D721Med (cell line): ENCODE measurements at places on chromosomes 11 and 22.

- peak; percentile 44 for DNase-seq
Measured at GRCh38 chr11:79100093-79100910, 340.5 kb downstream of the TENM4 start.

DNA sequence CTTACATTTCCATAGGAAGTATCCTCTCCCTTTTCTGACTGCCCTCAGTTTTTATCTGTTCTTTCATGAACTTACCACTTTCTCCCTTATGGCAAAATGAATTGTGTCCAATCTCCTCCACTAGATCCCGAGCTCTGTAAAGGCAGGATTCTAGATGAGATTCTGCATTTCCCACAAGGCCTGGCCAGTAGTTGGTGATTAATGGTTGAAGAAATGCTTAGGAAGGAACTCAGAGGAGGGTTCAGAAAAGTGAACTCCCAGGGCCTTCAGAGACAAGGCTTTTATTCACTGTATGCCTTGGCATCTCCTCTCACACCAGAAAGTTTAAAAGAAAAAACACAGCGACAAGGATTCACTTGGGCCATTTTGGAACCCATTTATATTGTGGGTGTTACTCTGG is 66.2 kb downstream of the CCDC81 start:
- no peak for DNase-seq

GRCh38 chr11:40139536-40139935 is 1319.9 kb downstream of the LRRC4C start:
- no peak for DNase-seq

- DNase-seq, result no peak
Measured at GRCh38 chr11:62001450-62002191, 34.2 kb upstream of the FTH1 start.

DNA sequence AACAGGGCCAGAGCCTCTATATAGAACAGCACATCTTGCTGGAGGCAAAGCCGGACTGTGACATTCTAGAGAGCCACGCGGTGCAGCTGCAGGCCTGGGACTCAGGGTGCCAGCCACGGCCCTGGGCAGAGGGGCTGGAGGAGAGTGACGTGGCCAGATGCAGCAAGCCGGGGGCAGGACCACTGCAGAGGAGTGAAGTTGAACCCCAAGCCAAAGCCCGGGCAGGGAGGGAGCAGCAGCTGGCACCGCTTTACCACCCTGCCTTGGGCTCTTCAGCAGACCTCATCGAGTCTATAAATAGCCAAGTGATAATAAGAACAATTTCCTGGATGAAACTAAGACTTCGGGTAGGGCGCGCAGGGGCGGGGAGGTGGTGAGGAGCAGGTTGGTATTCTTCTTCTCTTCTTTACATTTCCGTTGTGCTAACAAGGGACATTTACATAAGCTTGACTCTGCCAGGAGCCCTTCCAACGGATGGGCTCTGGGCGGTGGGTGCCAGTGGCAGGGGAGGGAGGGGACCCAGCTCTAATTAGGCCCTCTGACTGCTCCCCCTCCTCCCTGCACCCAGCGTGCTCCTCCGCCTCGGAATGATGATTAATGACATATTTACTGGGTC is 110.2 kb downstream of the ST3GAL4 start:
- DNase-seq, result no peak

- no peak for DNase-seq
Measured at GRCh38 chr22:44667829-44668189, 34.2 kb upstream of the PRR5 start.

GRCh38 chr11:131703311-131703710 is 332.9 kb downstream of the NTM start:
- DNase-seq, result no peak

DNA sequence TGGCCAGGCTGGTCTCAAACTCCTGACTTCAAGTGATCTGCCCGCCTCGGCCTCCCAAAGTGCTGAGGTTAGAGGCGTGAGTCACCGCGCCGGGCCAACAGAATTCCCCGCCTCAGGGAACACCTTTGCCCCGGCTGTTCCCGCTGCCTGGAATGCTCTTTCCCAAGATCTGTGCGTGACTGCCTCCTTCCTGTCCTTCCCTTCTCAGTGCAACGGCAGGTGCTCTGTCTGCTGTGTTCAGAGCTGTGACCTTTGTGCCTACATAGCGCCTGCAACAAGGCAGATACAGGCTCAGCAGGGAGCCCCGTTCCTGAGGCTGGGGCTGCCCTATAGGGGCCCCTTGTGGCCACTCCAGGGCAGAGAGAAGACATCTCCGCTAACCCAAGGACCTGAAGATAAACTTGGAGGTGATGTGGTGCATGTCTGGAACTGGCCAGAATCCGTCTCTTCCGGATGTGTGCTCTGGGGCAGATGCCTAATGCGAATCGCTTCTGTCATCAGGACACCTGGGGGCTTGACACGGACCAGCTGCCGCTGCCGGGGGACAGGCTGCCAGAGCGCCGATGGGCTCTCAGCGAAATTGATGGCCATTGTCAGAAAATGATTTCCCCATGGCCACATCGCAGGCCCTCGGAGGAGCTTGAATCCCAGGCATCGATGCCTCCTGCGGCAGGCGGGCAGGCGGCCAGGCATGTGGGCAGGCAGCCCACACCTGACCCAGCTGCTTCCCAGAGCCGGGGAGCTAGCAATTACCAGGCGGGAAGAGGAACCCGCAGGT is 43.5 kb upstream of the TCF20 start:
- DNase-seq, result no peak

DNA sequence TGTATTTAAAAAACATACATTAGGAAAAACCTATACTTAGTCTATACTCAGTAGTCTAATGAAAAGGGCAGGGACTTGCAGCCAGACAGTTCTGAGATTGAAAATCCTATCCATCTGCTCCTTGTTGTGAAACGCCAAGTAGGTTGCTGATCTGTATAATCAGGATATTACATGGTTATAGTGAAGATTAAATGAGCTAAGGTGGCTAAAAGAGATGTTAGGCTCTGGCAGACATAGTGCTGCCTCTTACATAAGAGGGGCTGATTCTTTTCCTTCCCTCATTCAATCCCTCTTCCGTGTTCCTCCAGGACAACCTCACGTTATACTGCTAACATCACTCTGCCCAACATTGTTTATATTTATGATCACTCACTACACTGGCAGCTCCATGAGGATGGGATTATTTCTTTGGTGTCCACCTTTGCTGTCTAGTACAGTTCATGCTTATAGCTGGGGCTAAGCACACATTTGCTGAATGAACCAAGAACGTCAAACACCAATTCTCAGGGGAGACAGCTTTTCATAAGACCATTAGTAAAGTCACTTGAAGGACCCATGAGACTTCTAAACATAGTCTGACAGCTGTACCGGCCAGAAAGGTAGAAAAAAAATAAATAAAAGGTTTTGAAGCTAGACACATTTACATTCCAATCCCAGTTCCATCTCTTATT is 46.3 kb downstream of the GAB2 start:
- peak; percentile 24 for DNase-seq

GRCh38 chr11:32255841-32256240 is 165.0 kb downstream of the RCN1 start:
- DNase-seq, result no peak

DNA sequence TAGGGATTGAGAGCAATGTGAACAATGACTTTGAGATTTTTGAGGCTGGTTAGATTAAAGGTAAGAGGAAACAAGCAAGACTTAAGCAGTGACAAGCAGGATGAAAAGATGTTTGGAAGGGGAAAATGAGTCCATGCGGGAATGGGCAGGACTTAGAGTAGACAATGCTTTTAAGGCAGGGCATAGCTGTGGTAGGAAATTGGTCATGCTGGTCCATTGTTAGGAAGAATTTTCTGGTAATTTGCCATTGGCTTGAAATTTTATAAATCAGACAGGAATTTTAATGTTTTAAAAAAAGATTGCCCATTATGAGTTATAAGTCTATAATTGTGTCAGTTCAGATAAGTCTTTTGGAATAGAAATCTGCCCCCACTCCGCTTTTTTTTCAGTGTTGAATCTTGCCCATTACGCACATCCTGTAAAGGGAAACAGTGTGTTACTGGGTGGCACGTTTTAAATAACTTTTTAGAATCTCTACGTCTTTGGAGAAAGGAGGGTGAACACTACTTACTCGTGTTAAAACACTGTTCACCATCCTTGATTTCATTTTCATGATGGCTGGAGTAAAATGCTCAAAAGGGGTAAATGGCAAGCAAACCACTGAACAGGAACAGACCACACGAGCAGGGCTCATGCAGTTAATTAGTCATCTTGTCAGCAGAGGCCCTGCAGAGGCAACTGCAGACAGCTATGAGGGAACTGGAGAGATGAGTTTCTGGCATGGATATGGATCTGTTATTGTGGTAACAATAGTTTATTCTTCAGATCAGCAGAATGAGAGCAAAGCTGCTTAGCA is 25.0 kb downstream of the SWAP70 start:
- DNase-seq, result no peak

GRCh38 chr11:108549319-108549885 is 44.2 kb downstream of the EXPH5 start:
- no peak for DNase-seq

DNA sequence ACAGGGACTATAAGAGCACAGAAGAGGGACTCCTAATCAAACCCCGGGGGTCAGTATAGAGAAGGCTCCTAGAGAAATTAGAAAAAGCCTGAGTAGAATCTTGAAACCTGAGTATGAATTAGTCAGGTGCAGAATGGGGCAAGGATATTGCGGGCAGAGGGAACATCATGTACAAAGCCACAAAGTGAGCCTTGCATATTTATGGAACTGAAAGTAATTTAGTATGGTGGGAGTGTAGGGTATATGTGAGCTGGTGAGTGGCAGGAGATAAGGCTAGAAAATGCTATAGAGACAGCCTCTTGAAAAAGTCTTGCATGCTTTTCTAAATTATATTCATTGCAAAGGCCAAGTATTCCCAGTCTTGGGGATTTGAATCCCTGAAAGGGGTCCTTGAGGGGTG is 93.7 kb downstream of the STIM1 start:
- no peak for DNase-seq

GRCh38 chr11:45964911-45965389 is 42.5 kb downstream of the LARGE2 start:
- DNase-seq, result peak; percentile 28

GRCh38 chr11:26150031-26150430 is 181.9 kb upstream of the ANO3 start:
- DNase-seq, result no peak

DNA sequence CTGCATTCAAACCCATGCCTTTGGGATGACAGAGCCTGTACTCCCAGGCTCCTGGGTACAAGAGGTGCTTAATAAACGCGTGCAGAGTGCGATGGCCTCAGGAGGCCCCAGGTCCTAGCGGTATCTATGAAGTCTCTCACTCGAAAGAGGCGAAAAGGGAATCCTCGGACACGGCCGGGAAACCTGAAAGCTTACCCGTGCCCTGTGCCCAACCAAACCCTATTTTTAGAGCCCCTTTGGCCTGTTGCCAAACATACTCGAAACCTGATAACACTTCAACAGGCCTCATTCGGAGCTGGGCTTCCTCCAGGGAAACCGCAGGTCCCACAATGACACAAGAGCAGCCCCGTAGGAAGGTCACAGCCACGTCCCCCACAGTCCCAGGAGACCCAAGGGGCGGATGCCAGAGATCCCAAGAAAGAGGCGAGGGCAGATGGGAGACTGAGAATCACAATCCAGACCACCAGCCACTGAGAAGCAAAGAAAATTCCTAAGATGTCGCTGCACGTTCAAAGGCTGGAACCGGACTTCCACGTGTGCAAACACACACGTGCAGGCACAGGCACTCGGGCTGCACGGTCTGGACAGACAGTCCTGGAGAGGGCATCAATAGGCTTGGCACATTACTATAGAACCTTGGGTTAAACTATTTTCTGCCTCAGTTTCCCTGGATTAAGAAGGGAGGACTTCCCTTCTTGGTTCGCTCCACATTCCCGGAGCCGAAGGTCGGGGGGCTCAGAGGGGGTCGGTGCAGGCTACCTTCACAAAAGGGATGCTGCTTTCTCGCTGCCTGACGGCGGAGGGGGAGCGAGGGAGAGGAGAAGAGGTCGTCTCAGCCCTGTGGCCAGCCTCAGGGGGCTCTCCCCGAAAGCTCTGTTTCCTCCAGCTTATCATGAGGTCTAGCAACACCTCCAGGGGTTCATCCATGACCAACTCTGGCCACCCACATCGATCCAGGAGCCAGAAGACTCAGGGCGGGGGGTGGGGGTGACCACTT is 8.2 kb downstream of the PDGFB start:
- no peak for DNase-seq

DNA sequence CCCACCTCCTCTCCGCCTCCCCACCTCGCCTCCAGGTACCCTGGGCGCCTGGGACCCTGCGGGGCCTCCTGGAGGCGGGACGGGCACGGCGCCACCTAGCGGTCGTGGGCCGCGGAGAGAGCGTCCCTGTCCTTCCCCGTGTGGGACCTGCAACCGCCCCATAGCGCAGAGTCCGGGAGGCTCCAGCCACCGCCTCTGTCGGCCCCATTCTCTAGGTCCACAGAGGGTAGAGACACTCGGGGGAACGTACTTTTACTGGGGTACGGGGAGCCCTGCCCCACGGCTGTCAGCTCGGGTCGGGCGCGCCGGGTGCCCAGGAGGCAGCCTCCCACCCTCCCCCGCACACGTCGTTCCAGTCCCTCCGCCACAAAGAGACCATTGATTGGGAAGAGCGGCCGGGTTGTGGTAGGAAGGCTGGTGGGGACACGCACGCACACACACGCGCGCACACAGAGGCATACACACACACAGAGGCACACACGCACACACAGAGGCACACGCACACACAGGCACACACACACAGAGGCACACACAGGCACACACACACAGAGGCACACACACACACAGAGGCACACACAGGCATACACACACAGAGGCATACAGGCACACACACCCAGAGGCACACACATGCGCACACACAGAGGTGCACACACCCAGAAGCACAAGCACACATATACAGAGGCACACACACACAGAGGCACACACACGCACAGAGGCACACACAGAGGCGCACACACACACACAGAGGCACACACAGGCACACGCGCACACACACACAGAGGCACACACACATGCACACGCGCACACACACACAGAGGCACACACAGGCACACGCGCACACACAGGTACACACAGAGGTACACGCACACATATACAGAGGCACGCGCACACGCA is 12.6 kb upstream of the NECTIN1 start:
- DNase-seq, result no peak
